ENCODE measurements at places on chromosomes 3 and 15. TPM values are rescaled to one million over a fixed set of nuclear protein-coding genes. Genes with fewer than 3 reads are reported as not detected.

DNA sequence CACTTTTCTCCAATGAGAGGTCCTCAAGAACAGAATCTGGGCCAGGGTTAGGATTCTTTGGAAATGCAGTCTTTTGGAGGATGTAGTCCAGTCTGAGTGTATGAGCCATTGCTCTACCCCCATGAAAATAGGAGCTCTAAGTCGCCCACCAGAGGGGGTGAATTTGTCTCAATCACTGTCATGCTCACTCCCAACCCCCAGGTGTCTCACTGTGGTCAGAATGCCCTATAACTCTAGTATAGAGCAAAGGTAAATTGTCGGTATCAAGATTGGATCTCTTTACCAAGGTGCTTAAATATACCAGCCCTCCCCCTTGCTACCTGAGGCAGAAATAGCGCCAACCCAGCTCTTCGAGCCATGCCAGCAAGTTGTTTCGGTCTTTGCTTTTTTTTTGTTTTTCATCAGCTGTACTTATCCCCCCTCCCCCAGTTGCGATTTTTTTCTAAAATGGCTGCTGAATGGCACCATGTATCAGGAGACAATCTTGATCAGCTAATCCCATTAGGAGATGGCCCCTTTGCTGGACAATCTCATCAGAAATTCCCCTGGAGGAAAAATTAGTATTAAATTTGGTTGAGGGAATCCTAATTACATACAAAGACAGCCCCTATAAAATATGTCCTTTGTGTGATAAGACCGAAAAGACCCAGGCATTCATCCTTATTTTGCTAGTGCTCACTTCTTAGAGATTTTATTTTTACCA, 130.7 kb downstream of the EBLN2 start:
- H3K4me3 ChIP-seq, result no peak overlapping the region
- H3K27me3 ChIP-seq, result no peaks in the 10 kb centered on the region
- H3K4me1 ChIP-seq, result no peaks in the 10 kb centered on the region
- no peak for DNase-seq

DNA sequence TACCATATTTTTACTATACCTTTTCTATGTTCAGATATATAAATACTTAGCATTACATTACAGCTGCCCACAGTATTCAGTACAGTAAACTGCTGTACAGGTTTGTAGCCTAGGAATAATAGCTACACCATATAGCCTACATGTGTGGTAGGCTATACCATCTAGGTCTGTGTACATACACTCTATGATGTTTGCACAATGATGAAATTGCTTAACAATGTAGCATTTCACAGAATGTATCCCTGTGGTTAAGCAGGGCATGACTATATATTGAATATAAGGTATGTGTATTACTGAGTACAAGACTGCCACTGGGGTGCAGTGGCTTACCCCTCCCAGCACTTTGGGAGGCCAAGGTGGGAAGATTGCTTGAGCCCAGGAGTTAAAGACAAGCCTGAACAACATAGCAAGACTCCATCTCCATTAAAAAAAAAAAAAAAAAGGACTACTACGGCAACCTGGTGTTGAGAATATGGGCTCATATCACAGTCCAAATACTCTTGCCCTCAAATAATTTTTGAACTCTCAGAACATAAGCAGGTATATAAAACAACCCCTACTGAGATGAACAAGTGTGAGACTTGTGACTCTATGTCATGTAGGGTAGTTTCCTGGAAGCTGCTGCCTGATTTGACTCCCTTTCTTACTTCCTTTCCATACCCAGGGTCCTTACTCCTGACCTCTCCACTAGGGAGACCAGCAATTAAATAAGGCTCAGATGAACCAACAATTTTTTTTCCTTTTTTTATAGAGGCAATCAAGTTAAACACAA, 4.8 kb downstream of the PPP1R14D start:
- no peaks in the 10 kb centered on the region for H3K4me1 ChIP-seq
- H3K27ac ChIP-seq, result no peak overlapping the region
- no peak for DNase-seq
- no peaks in the 10 kb centered on the region for H3K36me3 ChIP-seq
- no peaks in the 10 kb centered on the region for H3K27me3 ChIP-seq

- no peaks in the 10 kb centered on the region for H3K4me1 ChIP-seq
- no peak for DNase-seq
- H3K4me3 ChIP-seq, result no peak overlapping the region
- no peak overlapping the region for H3K27ac ChIP-seq
- H3K27me3 ChIP-seq, result no peaks in the 10 kb centered on the region
Observed at GRCh38 chr15:23561914-23562313, 3.6 kb upstream of the MKRN3 start.

DNA sequence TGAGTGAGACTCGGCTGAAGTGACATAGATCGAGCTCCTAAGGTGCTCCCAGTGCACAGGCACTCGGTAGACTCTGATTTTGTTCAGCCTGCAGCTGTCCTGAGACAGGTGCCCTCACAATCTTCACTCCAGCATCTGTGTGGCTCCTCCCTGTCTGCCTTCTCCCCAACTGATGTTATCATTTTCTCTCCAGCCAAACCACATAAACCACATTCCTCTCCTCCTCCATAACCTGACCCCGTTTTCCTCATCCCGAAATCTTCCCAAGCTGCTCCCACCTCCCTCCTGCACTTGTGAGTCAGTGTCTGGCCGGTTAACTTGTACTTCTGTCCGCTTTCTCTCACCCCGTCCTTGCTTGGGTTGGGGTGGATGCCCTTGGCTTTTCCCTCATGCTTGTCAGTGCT, 93.3 kb upstream of the HACD2 start:
- no peak overlapping the region for H3K27ac ChIP-seq
- H3K36me3 ChIP-seq, result no peaks in the 10 kb centered on the region
- no peak for DNase-seq

DNA sequence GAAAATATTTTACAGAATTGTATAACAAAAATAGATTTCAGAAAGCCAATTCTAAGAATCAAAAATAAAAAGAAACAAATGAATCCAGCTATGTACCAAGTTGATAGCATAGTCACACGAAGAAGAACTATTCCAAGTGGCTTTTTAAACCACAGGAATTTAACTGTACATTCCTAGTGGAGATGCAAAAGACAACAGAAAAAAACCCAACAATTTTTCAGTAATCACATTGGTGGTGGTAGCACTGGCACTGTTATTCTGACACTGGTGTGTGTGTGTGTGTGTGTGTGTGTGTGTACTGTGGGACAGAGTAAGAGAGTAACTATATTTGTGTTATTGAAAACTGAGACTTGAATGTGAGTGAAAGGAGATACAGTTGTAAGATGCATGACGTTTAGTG, 9.1 kb downstream of the BFSP2 start:
- H3K36me3 ChIP-seq, result no peaks in the 10 kb centered on the region
- no peak for DNase-seq
- H3K4me1 ChIP-seq, result peaks cover 3% of the 10 kb centered on the region
- H3K4me3 ChIP-seq, result no peak overlapping the region
- H3K27me3 ChIP-seq, result no peaks in the 10 kb centered on the region

DNA sequence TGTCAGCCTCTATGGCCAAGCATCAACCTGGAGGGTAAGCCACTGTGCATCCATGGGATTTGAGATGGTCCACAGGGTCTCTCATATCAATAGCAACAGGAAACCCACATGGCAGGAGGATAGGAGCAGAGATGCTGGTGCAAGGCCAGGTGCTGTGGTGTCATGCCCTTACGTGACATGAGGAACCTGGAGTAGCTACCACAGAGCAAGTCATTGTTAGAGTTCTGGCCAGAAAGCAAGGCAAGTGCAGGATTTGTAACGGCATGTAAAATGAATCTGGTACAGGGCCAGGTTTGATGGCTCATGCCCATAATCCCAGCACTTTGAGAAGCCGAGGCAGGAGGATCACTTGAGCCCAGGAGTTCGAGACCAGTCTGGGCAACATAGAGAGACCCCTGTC, 14.8 kb upstream of the ZNF774 start:
- no peak overlapping the region for H3K4me3 ChIP-seq
- DNase-seq, result no peak
- H3K27ac ChIP-seq, result no peak overlapping the region
- no peaks in the 10 kb centered on the region for H3K27me3 ChIP-seq

DNA sequence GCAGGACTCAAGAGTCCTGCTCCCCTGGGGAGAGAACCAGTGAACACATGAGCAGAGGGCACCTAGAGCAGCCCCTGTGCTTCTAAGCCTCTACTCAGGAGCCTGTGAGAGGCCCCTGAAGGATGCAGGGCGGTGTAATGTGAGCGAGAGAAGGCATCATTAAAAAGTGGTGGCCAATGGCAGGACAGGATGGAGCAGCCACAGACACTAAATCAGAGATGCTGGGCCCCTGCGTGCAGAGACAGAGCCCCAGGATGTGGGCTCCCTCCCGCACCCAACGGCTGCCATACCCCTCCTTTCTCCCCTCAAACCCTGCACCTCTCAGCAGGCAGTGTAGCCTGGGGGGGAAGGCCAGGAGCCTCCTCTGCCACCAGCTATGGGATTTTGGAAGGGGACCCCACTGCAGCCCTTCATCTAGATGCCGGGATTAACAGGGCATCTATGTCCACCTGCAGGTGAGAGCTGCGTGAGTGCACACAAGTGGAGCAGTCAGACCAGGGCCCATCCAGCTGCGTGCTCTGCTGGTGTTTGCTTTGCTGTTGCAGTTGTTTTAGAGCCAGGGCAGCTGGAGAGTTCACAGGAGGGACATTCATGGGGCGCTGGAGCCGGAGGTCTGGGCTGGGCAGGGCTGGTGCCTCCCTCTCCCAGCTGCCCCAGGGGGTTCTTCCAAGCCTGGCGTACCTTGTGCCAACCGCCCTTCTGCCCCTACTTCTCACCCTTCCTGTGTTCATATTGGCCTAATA, 5.1 kb upstream of the IQSEC1 start:
- peaks cover 10% of the 10 kb centered on the region for H3K4me1 ChIP-seq
- no peak overlapping the region for H3K4me3 ChIP-seq
- peaks cover 13% of the 10 kb centered on the region for H3K27me3 ChIP-seq
- no peak for DNase-seq
- H3K36me3 ChIP-seq, result no peaks in the 10 kb centered on the region
- no peak overlapping the region for H3K27ac ChIP-seq

GRCh38 chr3:174403831-174404230, 455.3 kb upstream of the NAALADL2 start:
- H3K36me3 ChIP-seq, result no peaks in the 10 kb centered on the region
- DNase-seq, result no peak
- no peak overlapping the region for H3K4me3 ChIP-seq
- H3K4me1 ChIP-seq, result no peaks in the 10 kb centered on the region
- no peaks in the 10 kb centered on the region for H3K27me3 ChIP-seq

DNA sequence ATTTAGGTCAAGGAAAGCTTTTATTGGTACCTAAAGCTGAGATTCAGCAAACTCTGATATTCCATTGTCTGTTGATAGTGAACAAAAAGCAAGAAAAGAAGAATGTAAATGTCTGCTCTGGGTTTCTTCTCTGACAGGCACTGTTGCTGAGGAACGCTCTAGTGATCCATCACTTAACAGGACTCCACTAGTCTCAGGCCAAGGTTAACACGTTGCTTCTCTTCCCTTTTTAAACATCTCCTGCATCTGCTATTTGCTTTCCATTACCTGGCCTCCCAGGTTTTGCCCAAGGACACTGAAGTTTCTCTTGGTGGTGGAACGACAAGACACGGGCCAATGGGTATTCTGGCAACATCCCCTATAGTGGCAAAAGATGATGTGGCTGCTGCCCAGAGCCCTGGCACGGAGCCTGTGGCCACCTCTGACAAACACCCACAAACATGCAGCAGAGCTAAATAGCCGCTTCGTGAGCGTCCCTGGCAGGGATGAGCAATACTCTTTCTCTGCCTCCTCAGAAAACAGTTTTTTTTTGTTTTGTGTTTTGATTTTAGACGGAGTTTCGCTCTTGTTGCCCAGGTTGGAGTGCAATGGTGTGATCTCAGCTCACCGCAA, 97.8 kb upstream of the AKAP13 start:
- no peak for DNase-seq
- H3K4me3 ChIP-seq, result no peak overlapping the region
- H3K27ac ChIP-seq, result no peak overlapping the region
- no peaks in the 10 kb centered on the region for H3K4me1 ChIP-seq

- no peak overlapping the region for H3K4me3 ChIP-seq
- no peak for DNase-seq
- peaks cover 37% of the 10 kb centered on the region for H3K4me1 ChIP-seq
Observed at GRCh38 chr3:138467931-138468330, 33.5 kb downstream of the ESYT3 start.

DNA sequence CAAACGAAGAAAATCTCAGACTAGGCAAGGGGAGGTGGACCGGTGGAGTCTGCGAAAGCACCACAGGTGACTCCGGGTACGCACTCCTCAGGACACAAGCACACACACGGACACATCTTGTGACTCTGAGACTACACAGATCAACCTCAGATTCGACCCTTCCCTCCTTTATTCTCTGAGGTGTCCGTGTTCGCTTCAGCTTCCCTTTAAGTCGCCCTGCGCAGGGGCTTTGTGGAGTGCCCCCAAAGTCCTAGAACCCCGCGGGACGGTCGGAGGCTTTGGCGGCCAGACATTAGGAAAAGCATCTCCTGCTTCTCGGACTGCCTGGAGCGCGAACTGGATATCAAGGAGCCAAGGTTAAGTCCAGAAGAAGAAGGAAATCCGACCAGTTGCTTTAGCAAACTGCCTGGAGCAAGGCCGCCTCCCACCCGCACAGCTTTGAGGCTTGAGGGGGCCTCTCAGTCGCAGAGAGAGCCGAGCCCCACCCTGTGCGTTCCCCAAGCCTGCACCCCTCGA, 730 bp downstream of the DGKG start:
- no peak for DNase-seq
- peaks cover 10% of the 10 kb centered on the region for H3K4me1 ChIP-seq
- H3K4me3 ChIP-seq, result peak overlapping the region; percentile 49
- H3K27ac ChIP-seq, result no peak overlapping the region
- peaks cover 38% of the 10 kb centered on the region for H3K27me3 ChIP-seq
- H3K36me3 ChIP-seq, result no peaks in the 10 kb centered on the region

DNA sequence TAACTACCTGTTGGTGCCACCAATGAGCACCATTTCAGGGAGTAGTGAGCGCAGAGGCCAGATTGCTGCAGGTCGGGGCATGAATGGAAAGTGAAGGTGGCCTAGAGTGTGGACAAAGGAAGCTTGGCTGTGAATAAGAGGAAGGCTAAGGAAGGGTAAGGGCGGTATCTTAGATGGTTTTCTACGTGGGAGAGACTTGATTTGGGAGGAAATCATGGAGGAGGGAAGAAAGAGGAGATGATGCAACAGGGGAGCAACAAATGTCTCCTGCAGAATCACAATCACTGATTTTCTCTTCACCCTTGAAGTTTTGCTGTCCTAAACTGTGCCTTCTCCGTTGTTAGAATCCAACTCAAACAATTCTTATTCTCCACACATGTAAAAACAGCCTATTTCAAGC, 21.8 kb downstream of the NME9 start:
- DNase-seq, result no peak
- H3K4me3 ChIP-seq, result no peak overlapping the region
- no peaks in the 10 kb centered on the region for H3K36me3 ChIP-seq
- H3K4me1 ChIP-seq, result no peaks in the 10 kb centered on the region

Gene PIGX
- total RNA-seq, result 22.8 TPM

Gene NOX5
- not detected for total RNA-seq

Gene DAZL
- total RNA-seq, result not detected

Gene SERPINI2
- total RNA-seq, result not detected

Gene MRPL47
- 74.0 TPM for total RNA-seq

Gene CERS3
- 0.97 TPM for total RNA-seq

Gene CLDN16
- total RNA-seq, result not detected

Gene SMCO1
- total RNA-seq, result 2.2 TPM

Gene NCEH1
- 7.4 TPM for total RNA-seq

All from gastrocnemius medialis (tissue), 4 donors.